ENCODE measurements at places on chromosomes 1 and 21. TPM values are rescaled to one million over a fixed set of nuclear protein-coding genes. Genes with fewer than 3 reads are reported as not detected.

AUNIP gene
- 12.3 TPM for total RNA-seq

GRCh38 chr1:10621906-10622305, 147.2 kb downstream of the PEX14 start:
- no peak overlapping the region for H3K27ac ChIP-seq
- no peak overlapping the region for H3K4me3 ChIP-seq
- H3K27me3 ChIP-seq = no peaks in the 10 kb centered on the region
- no peaks in the 10 kb centered on the region for H3K4me1 ChIP-seq
- no peak for DNase-seq

DNA sequence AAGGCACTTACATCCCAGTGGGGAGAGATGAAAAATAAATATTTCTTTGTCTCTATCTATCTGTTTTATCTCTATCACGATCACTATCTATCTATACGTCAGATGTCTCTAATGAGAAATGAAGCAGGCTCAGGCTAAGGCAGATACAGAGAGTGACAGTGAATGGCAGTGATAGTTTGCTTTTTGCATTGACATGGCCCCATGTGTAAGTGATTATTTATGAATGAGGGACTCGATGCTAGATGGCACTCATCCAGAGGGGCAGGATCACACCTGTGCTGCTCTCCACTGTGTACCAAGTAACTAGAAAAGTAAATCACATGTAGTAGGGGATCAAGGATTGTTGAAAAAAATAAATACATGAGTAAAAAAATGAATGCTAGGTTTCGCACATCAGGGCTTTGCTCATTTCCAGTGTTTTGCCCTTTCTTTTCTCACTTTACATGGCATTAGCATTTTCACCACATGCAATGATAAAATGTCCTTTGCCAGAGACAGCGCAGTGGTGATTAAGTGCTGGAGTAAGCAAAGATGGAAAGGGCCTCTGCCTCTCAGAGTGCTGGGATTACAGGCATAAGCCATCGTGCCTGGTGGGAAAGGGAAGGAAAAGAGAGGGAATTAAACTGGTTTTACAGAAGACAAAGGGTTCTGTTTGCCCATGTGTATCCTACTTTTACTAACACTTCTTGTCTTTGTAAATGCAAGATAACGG, 16.5 kb downstream of the TBX19 start:
- H3K27me3 ChIP-seq = no peaks in the 10 kb centered on the region
- no peak overlapping the region for H3K27ac ChIP-seq
- DNase-seq = no peak
- peaks cover 22% of the 10 kb centered on the region for H3K4me1 ChIP-seq

- H3K36me3 ChIP-seq = no peaks in the 10 kb centered on the region
- H3K4me3 ChIP-seq = no peak overlapping the region
- DNase-seq = no peak
- peaks cover 17% of the 10 kb centered on the region for H3K4me1 ChIP-seq
- H3K27me3 ChIP-seq = no peaks in the 10 kb centered on the region
Observed at GRCh38 chr1:1165900-1166421, 7.7 kb upstream of the TTLL10 start.

DNA sequence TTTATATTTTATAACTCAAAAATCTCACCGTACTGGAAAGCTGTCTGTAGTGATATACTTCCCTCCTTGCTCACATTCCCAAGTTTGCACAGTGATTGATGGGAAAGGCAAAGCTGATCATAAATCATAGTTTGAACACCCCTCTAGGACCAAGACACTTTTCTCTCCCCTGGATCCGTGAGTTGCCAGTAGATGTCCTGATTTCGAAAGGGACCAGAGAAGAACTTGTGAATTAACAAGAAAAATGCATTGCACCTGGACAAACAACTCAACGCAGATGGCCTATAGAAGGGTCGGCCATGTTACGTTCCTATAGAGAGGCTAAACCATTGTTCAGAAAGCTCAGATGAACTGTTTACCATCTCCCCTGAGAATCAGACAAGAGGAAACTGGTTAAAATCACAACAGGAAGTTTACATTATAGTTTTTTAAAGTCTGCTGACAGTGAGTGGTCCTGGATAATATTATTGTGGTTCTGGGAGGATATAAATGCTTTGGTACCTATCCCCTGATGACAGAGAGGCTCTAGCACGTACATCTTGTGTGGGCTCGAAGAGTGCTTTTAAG, 124.0 kb upstream of the SLC45A1 start:
- no peak overlapping the region for H3K4me3 ChIP-seq
- no peak for DNase-seq
- no peaks in the 10 kb centered on the region for H3K27me3 ChIP-seq
- H3K36me3 ChIP-seq = no peaks in the 10 kb centered on the region
- peaks cover 31% of the 10 kb centered on the region for H3K4me1 ChIP-seq

Data from Caco-2 (cell line).